Astrocyte (in vitro differentiated cells and primary cell): ENCODE measurements at places on chromosomes 7 and 10. TPM values are rescaled to one million over a fixed set of nuclear protein-coding genes. Genes with fewer than 3 reads are reported as not detected.

ALOX5 gene
- total RNA-seq: 1.0 and 1.8 TPM in 2 replicates

SAMD9L gene
- 45.2 and 55.6 TPM in 2 replicates for total RNA-seq

ARHGEF35 gene
- 4.4 and 5.0 TPM in 2 replicates for total RNA-seq

SLC29A4 gene
- total RNA-seq: 7.0 and 8.2 TPM in 2 replicates

VWA2 gene
- total RNA-seq: 0.25 TPM in 1 of 2 replicates, not detected in the other

ANXA7 gene
- 74.7 and 79.6 TPM in 2 replicates for total RNA-seq

SLC26A5 gene
- total RNA-seq: not detected in 2 replicates

ATE1 gene
- total RNA-seq: 21.1 and 22.6 TPM in 2 replicates

ASIC3 gene
- total RNA-seq: 3.9 and 5.9 TPM in 2 replicates

NUTM2D gene
- 6.2 and 6.9 TPM in 2 replicates for total RNA-seq

PAPSS2 gene
- 48.6 and 58.5 TPM in 2 replicates for total RNA-seq

ASZ1 gene
- total RNA-seq: not detected in 2 replicates

SAMD9 gene
- total RNA-seq: 64.4 and 77.1 TPM in 2 replicates

GRCh38 chr10:126908225-126908624 lies 3.0 kb downstream of the DOCK1 start:
- DNase-seq: no peak

DNA sequence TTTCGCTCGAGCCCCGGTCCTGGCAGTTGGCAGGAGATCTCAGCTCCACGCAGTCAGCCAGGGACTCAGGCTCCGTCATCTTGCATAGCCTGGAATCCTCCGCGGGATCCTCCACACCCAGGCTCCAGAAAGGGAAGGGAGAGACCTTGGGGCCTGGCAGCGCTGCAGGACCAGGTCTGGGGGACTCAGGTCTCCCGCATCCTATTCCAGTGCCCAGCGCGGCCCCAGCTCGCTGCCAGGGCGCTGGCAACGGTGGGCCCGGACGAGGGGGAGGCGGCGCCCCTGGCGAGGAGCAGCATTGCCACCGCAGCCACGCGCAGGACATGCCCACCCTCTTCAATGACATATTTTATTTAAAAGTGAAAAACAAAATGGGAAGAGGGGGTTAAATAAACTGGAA lies 83.4 kb downstream of the LANCL2 start:
- no peak for DNase-seq

GRCh38 chr10:34337917-34338316 lies 477.2 kb downstream of the PARD3 start:
- no peak for DNase-seq

DNA sequence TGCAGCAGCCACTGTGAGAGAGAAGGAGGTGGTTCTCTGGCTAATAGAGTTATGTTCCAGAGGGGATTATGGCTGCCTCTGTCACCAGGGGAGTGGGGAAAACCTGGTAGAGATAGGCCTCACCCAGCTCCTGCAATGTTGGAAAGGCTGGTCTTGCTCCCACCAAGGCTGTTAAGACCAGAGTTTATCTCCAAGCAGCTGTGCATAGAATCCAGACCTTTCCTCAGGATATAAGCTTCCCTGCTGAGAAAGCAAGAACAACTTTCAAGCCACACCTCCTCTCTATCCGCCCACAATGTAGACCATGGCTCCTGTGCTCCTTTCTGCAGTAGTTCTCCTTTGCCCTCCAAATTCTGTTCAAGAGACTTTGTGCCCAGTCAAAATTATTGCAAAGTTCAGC lies 1375.4 kb downstream of the REEP3 start:
- DNase-seq: no peak

DNA sequence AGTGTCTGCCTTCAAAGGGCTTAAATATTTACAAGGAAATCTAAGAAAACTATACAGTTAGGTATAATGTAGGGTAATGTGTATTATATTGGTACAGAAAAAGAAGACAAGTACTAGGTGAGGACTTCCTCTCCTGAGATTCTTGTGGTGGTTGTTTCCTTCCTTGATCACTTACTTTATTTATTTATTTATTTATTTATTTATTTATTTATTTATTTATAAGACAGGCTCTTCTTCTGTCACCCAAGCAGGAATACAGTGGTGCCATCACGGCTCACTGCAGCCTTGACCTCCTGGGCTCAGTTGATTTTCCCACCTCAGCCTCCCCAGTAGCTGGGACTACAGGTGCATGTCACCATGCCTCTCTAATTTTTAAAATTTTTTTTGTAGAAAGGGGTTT lies 18.2 kb upstream of the DNAH11 start:
- no peak for DNase-seq

- peak; percentile 70 for DNase-seq
Measured at GRCh38 chr10:63437116-63437949, 28.4 kb downstream of the JMJD1C start.

DNA sequence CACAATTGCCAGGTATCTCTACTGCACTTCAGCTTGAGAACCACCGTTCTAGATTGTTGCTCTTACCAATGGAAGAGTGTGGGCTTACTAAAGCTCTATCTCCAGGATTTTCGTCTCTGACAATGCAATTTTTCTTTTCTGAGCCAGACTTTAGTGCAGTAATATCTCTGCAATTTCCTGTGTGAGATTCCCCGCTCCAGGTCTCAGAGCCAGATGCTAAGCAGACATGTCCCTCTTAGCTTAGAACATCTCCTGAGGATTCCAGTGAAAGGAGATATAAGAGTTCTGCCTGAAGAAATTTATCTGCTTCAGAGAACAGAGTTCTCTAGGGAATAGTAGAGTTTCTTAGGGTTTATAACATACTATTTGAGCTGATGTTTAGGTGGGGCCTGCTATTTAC lies 82.0 kb downstream of the SND1 start:
- peak; percentile 14 for DNase-seq

- DNase-seq: peak; percentile 14
Measured at GRCh38 chr7:74544706-74545469, 91.2 kb downstream of the GTF2IRD1 start.

GRCh38 chr10:30897547-30897946 lies 134.1 kb downstream of the ZNF438 start:
- no peak for DNase-seq

DNA sequence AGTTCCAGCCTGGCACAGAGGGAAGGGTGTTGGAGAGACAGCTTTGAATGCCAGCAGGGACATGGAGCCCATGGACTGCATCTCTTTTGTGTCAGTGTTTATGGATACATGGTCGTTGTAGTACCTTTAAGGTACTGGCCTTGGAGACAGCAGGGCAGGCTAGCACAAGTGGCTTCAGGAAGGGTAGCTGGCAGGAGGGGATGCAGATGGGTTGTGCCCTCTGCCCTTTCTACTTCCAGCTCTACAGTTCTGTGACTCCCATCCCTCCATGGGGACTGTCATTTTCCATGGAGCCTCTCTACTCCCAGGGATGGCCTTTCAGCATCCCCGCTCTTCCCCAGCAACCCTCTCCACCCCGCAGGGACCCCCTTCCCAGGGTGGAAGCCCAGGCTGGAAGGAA lies 25.1 kb downstream of the POLL start:
- no peak for DNase-seq

GRCh38 chr7:50534690-50535290 lies 30.4 kb downstream of the DDC start:
- DNase-seq: peak; percentile 99

GRCh38 chr7:24478137-24478655 lies 95.1 kb upstream of the PALS2 start:
- DNase-seq: no peak

- DNase-seq: no peak
Measured at GRCh38 chr10:75295868-75296441, 60.2 kb upstream of the COMTD1 start.

GRCh38 chr10:103102195-103102594 lies 90.9 kb downstream of the NT5C2 start:
- no peak for DNase-seq

- peak; percentile 84 for DNase-seq
Measured at GRCh38 chr10:127977357-127978009, 70.6 kb downstream of the PTPRE start.

- peak; percentile 75 for DNase-seq
Measured at GRCh38 chr7:82530361-82530760, 86.8 kb upstream of the CACNA2D1 start.

GRCh38 chr7:4006687-4007086 lies 675.4 kb upstream of the FOXK1 start:
- no peak for DNase-seq

DNA sequence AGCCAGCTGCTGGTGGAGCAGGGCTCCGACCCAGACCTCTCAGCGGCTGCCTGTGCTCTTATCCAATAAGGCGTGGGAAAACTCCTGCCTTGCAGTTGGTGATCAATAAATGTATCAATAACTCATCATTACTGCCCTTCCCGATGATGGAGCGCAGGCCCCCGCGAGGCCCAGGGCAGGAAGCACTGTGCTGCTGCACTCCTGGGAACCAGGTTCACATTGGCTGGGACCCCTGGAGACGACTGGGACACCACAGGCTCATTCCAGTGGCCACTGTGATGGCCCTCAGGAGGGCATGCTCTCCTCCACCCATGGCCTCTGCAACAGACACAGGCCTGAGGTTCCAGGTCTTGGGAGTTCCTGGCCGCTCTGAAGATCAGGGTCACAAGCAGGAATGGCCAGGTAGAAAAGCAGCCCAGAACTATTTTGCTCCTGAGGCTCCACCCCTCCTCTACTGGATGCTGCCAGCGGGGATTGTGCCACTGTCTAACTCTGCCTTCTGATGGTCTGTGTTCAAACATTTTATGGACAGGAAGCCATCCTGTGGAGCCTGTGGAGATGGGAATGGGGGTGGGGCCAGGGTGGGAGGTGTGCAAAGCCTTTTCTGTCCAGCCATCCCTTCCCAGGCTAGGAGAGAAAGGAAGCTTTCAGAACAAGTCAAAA lies 287.4 kb upstream of the ZMIZ1 start:
- no peak for DNase-seq

- no peak for DNase-seq
Measured at GRCh38 chr10:21308946-21309345, 216.5 kb downstream of the SKIDA1 start.

GRCh38 chr7:1357601-1358271 lies 101.5 kb downstream of the MICALL2 start:
- DNase-seq: no peak

DNA sequence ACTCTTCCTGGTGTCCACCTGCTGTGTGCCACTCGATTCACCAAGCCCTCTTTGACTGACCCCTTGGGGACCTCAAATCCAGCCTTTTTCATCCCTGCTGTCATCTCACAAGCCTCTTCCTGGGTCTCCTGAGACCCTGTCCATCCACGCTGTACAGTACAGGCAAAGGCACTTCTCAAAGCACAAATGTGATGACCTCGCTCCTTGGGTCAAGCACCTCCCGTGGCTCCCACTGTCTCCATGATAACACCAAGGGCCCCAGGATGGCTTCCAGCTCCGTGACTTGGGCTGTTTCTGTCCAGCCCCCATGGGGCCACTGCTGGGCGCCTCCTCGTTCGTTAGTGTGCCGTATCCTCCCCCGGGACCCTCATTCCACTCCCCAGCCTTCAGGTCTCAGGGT lies 28.7 kb downstream of the PVRIG start:
- DNase-seq: no peak

DNA sequence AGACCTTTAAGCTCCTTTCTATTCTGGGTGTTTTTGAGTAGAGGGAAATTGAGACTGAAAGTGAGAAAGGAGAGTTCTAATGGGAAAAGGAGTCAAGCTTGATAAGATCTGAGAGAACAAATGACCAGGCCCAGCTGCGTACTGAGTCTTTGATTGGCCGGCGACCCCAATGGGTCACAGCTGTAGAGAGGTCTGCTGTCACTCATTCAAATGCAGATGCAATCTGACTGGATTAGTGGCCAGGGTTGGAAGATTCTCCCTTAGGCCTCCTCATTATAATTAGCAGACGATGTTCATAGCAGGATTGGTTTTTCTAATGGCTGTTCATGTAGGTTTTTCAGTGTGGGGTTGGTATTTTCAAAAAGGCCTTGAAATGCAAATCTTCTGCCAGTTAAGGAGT lies 127.2 kb upstream of the SLC25A13 start:
- DNase-seq: no peak

DNA sequence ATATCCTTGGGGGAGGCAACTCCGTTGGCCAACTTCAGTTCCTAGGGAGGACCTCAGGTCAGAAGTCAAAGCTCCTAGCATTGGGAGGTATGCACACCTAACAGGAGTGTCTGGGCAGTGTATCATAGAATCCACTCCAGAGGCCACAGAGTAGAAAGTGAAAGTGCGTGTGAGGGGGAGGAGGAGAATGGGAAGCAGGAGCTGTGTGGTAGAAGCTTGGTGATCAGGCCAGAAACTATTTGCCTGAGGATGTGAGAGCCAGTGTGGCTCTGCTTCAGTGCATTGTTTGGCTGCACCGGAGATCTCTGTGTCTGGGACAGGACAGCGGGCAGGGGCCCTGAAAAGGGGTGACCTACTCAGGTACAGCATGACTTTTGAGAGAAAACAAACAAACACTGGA lies 557.4 kb upstream of the VSTM2A start:
- no peak for DNase-seq
